ENCODE measurements at places on chromosomes 12 and 14.

DNA sequence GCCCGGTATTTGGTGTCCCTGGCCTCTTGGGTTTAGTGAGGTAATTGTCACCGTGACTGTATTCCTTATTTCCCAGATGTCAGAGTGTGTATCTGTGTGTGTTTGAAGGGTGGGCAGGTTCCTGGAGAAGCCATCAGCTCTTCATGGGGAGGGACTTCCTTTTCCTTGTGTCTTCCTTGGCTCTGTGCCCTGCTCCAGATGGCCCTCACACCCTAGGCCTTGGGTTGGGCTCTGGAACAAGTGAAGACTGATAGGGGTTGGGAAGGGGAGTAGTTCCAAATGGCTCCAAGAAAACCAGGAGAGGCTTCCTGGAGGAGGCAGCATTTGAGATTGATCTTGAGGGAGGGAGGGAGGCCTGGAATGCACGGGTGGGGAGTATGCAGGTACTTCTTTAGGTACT, 43.8 kb upstream of the PRIMA1 start:
- DNase-seq = no peak
- H3K36me3 ChIP-seq = no peaks in the 10 kb centered on the region
- H3K4me1 ChIP-seq = no peaks in the 10 kb centered on the region
- no peak overlapping the region for H3K4me3 ChIP-seq
- no peak overlapping the region for H3K27ac ChIP-seq

DNA sequence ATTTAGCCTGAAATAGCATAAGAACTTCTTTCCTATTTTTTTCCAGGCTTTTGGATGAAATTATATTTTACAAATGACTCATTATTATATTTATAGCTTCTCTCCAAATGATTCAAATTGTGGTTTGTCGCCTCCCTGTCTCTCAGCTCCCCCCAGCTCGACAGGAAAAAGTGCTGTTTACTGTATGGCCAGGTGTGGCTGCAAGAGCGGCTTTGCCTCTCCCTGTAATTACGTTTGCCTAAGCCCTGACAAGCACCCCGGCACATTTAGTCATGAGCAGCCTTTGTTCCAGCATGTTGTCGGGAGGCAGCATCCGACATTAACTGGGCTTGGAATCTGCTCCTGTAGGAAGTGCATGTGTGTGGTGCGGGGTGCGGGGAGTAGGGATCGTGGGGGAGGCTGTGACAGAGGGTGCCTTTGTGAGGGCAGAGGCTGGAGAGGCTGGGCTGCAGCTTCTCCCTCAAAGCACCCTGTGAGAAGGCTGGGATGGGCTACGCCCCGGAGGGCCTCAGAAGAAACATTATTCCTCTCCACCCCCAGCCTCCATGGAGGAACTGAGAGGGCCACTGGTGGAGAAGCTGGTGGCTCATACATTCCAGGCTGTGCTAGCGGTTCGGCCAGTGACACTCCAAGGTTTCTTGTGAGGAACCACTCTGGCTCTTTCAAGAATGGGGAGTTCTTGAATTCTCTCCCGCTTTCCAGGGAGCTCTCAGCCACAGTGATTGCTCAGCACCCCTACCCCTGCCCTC, 42.1 kb upstream of the CTDSP2 start:
- H3K4me1 ChIP-seq = peaks cover 36% of the 10 kb centered on the region
- H3K27me3 ChIP-seq = no peaks in the 10 kb centered on the region
- no peak overlapping the region for H3K4me3 ChIP-seq

GRCh38 chr14:106579084-106579483, 1052.7 kb downstream of the TMEM121 start:
- no peak overlapping the region for H3K27ac ChIP-seq
- no peaks in the 10 kb centered on the region for H3K27me3 ChIP-seq
- no peaks in the 10 kb centered on the region for H3K36me3 ChIP-seq
- no peak overlapping the region for H3K4me3 ChIP-seq
- no peaks in the 10 kb centered on the region for H3K4me1 ChIP-seq
- DNase-seq = no peak

DNA sequence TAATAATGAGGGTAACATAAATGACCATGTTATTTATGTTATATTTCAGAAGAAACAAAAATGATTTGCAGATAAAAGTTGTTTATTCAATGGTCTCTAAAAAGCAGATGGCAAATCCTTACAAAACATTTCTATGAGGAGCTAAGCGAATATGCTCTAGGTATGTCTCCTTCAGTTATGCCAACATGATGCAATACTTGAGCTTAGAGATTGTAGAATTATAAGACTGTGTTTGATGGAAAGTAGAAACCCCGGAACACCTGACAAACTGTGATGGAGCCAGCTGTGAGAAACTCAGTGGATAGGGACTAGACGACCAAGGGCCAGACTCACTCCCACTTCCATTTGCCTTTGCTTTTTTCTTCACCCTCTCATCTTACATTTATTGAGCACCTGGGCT, 17.8 kb upstream of the NR1H4 start:
- H3K4me1 ChIP-seq = no peaks in the 10 kb centered on the region
- H3K27ac ChIP-seq = no peak overlapping the region
- no peaks in the 10 kb centered on the region for H3K36me3 ChIP-seq
- H3K27me3 ChIP-seq = no peaks in the 10 kb centered on the region
- no peak overlapping the region for H3K4me3 ChIP-seq
- DNase-seq = no peak

Measured in cardiac muscle cell (in vitro differentiated cells and primary cell).